ENCODE measurements at places on chromosomes 16 and 17.

DNA sequence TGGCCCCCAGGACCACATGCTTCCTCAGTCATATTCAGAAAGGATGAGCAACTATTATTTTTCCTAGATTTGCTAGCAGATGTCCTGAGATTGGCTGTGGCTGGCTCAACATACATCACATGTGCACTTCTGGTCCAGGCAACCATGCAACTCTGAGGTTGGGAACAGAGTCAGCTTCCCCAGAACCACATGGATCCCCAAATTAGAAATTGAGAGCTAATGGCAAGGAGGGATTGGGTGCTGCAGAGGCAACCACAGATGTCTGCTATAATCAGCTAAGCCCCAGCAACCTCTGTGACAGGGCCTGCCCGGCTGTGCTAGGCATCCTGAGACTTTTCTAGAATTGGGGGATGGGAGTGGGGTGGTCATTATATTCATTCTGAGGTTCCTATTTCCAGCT, 33.8 kb upstream of the CLEC18A start:
- DNase-seq = no peak

DNA sequence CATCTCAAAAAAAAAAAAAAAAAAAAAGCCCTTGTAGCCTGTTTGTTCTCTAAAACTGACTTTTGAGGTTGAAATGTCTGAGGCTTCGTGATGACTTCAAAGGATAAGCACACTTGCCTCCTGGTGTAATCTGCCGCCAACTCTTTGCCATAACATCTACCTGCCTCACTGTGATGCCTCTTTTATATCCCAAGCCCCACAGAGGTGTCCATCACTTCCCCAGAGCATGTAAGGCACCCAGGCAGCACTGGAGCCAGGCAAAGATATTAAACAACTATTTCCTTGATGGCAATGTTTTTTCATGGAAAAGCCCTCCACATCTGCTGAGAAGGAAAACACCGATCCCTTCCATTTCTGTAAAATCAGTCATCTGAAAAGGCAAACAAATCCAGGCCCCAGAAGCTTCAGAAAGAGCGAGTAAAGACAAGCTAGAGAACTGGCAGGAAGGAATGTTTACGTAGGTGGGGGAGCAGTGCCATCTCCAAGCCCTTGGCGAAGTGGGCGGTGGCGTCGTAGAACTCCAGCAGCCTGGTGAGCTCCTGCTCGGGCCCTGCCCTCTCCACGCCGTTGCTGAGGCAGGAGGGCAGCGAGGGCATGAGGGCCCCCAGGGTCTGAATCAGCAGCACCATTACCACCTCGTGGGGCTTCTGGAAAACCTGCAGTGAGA, 28.6 kb downstream of the COG7 start:
- no peak for DNase-seq

GRCh38 chr17:39461113-39461925, at the start of gene CDK12:
Gene CDK12 (plus strand): TSS chr17:39461486. CDS start chr17:39462072, 586 bp downstream.
- peak; percentile 99 for DNase-seq

DNA sequence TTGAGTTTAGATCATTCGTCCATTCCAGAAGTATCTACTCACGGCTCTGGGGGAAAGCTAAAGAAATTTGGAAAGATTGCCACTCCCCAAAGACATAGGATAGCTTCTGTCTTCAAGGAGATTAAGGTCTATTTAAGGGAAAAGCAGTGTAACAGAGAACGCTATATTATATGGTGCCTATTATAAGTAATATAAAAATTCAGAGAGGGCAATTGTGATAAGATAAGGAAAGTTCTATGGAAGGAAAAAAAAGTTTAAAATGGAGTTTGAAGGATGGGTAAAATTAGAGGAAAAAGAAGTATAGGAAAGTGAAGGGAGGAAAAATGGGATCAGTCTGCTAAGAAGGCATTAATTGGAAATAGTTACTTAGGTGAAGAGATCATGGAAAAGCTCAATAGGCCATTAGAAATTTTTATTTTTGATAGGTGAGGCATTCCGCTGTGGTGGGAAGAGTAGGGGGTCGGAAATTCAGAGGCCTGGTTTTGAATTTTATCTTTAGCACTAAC, 690 bp upstream of the CDC27 start:
- DNase-seq = no peak

- DNase-seq = no peak
These were observed 13.6 kb upstream of the RASD1 start for GRCh38 chr17:17509601-17510425.

GRCh38 chr17:17904166-17905035, 67.6 kb upstream of the SREBF1 start:
- no peak for DNase-seq

GRCh38 chr16:70476272-70477020, 22.1 kb downstream of the FCSK start:
- no peak for DNase-seq

DNA sequence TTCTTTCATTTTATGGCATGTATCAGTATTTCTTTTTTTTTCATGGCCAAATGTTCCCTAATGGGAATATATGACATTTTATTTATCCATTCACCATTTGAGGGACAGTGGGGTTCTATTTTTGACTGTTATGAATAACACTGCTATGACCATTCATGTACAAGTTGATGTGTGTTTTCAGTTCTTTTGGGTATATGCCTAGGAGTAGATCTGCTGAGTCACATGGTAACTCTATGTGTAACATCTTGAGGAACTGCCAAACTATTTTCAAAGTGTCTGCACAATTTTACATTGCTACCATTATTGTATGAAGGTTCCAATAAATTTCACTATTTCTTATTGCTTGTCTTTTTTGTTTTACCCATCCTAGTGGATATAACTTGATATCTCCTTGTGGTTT, 223.0 kb downstream of the TANC2 start:
- DNase-seq = peak; percentile 23

GRCh38 chr16:340370-341091, 12.0 kb downstream of the AXIN1 start:
- no peak for DNase-seq

DNA sequence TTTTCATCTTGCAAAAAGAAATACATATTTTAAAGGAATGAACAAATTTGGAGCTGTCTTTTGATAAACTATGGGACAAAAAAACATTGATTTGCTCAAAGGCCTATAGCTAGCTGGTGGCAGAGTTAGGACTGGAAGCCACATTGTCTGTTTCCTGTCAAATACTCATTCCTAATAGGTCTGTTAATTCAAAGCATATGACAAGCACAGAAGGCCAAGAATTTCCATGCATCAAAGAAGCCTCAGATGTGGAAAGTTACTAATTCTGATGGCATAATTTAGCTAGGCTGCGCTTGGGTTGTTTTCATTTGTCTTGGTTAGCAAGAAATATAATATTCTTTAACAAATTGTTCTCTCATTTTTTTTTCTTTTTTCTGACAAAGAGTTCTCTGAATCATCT, 98.0 kb downstream of the CDK5R1 start:
- no peak for DNase-seq

Measured in OCI-M1 (cell line).